Fibroblast of skin of abdomen (primary cell): ENCODE measurements at places on chromosomes 2 and 18.
A peak's percentile ranks its signal among the peaks of the same experiment; 100 is the strongest.

DNA sequence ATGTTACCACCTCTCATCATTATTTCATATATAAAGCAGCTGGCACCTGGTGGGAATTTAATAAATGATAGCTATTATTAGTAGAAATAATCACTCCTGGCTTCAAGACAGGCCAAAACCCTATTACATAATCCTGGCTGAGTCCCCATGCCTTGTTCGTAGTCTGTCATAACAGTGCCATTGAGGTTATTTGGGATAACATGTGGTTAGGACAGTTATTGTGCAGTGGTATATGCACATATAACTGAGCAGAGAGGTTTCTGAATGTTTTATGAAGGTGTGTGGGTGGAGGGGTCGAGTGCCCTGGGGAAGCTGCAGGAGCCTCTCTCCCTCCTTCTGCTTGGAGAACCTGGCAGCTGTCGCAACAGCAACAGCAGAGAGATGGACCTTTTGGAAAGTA lies 162.4 kb upstream of the NABP1 start:
- no peak for DNase-seq

- DNase-seq, result peak; percentile 36
These were observed 78.8 kb upstream of the IGFBP5 start for GRCh38 chr2:216774180-216774579.

- no peak for DNase-seq
These were observed 175.2 kb downstream of the NOL4 start for GRCh38 chr18:34049511-34049910.

DNA sequence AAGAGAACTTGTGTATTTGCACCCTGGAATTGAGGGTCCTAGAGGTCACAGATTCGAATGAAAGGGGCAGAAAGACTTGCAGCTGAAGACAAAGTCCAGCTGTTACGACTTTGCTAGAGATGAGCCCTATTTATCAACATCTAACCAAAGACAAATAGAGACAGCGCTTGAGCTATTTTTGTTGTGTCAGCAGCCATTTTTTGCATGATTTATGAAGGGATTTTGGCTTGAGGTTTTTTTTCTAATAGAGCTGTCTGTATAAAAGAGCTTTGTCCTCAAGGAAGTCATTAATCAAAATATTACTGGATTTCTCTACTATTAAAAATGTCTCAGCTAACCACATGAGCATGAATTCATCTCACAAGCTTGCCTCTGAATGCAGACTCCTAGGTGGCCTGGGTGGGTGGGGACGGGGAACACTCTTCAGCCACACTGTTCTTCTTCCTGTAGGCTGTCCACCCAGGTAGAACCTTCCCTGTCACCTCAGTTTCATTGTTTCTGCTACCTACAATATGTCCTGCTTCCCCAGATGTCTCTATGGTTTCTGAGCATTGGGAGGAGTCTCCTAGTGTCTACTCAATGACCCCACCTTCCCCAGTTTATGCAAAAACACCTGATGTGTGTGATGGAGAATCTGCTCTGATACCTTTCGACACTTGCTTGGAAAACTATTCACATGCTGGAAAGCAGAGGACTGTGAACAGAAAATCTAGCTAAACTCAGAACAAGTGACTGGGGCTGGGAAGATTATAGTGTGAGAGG lies 7.2 kb upstream of the CD226 start:
- peak; percentile 64 for DNase-seq

- peak; percentile 71 for DNase-seq
These were observed 34.5 kb upstream of the CCNYL1 start for GRCh38 chr2:207676827-207677354.

DNA sequence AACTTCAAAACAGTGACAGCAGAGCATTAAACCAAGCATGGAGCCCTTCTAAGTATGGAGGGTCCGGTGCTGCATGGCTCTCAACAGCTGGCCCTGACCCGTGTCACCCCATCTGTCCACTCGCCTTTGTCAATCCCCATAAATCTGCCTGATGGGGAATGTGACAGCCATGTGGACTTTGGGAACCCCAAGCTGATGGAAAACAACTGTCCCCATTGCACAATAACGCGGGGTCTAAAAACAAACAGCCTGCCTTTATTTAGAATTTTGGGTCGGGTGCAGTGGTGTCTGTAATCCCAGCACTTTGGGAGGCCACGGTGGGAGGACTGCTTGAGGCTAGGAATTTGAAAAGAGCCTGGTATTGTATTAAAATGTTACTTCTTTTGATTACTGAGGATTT lies 17.1 kb upstream of the THADA start:
- DNase-seq, result no peak

DNA sequence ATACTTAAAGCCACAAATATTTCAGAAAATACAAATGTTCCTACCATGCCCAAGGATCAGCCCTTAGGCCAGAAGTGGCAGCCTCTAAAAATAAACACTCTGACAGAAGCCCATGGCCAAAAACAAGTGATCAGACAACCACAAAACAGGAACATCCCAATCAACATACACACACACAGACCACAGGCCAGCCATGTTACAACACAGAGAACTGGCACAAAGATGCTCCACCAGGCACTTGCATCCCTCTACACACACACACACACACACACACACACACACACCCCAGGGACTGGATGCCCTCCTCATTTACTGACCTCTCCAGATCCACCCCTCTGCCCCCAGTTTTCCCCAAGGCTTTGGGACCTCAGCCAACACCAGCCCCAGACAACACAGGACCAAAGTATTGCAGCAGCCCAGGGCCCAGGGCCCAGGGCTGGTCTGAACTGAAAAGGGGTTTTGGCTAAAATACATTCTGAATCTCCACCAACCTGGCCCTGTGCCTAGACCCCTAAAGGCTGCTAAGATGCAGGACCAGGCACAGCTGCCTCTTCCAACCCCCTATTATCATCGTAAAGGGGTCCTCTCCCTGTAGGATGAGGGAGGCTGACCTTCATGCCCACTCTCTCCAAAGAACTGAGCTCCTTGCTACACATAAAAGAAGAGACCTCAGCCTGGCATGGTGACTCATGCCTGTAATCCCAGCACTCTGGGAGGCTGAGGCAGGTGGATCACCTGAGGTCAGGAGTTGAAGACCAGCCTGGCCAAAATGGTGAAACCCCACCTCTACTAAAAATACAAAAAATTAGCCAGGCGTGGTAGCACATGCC lies 151.4 kb downstream of the TNS1 start:
- peak; percentile 48 for DNase-seq

- peak; percentile 59 for DNase-seq
These were observed 16.0 kb downstream of the TMEM177 start for GRCh38 chr2:119694845-119695521.

DNA sequence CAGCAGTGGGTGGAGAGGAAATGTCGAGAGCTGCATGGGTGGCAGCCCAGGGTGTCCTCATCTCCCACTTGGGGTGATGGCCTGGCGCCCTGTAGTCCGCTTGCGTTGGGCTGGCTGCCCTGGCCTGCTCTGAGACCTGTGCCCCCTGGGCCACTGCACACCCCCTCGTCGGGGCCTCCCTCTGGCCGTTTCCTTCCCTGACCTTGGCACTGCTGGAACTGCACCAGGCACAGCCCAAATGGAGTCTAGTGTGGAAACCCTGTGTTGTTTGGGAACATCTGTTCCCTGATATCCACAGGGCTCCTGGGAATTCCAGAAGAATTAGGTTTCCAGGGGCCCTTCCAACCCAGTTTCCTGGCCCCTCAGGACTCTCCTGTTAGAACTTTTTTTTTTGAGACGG lies 13.9 kb downstream of the EFHD1 start:
- DNase-seq, result no peak

DNA sequence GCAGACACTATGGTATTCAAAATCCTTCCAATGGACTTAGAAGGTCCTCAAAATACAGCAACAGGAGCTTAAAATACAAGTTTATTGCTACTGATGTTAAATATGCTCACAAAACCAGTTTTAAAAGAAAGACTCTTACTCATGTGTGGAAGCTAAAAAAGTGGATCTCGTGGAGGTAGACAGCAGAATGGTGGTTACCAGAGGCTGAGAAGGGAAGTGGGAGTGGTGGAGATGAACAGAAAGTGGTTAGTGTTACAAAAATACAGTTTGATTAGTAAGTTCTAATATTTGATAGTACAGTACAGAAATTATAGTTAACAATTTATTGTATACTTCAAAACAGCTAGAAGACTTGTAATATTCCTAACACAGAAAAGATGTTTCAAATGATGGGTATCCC lies 12.1 kb downstream of the ADAM17 start:
- DNase-seq, result no peak

DNA sequence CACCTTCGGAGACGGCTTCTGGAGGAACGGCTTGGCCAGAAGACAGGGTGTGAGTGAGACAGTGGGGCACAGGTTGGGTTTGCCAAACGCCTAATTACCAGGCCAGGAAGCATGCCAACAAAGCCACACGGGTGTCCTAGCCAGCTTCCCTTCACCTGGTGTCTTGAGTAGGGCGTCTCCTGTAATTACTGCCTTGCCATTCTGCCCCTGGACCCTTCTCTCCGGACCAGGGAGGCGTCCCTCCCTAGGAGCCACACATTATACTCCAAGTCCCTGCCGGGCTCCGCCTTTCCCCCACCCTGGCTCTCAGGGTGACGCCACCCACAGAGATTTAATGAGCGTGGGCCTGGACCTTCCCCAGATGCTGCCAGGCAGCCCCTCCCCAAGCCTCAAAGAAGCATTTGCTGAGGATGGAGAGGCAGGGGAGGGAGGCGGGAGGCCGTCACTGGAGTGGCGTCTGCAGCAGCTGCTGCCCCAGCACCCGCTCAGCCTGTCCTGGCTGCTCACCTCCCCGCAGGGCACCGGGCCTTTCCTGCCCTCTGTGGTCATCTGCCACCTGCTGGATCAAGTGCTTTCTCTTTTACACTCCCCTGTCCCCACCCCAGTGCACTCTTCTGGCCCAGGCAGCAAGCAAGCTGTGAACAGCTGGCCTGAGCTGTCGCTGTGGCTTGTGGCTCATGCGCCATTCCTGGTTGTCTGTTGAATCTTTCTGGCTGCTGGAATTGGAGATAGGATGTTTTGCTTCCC lies 20.7 kb downstream of the FOSL2 start:
- DNase-seq, result no peak

DNA sequence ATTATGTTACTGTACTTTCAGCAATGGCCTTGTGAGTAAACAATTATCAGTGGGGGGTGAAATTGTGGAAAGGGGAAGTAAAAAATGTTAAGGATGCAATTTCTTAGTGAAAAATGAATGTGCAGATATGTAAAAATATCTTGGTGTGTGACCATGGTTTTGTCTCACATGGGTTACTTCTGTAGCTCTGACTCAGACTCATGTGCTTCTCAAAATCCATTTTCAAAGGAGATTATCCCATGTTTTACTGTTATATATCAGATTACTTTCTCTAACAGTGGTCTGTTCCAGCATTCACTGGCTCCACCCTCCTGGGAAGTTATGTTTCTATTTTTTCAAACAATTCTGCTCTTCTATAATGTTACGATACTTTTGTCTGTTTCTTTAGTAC lies 298.2 kb upstream of the COL3A1 start:
- DNase-seq, result peak; percentile 74

DNA sequence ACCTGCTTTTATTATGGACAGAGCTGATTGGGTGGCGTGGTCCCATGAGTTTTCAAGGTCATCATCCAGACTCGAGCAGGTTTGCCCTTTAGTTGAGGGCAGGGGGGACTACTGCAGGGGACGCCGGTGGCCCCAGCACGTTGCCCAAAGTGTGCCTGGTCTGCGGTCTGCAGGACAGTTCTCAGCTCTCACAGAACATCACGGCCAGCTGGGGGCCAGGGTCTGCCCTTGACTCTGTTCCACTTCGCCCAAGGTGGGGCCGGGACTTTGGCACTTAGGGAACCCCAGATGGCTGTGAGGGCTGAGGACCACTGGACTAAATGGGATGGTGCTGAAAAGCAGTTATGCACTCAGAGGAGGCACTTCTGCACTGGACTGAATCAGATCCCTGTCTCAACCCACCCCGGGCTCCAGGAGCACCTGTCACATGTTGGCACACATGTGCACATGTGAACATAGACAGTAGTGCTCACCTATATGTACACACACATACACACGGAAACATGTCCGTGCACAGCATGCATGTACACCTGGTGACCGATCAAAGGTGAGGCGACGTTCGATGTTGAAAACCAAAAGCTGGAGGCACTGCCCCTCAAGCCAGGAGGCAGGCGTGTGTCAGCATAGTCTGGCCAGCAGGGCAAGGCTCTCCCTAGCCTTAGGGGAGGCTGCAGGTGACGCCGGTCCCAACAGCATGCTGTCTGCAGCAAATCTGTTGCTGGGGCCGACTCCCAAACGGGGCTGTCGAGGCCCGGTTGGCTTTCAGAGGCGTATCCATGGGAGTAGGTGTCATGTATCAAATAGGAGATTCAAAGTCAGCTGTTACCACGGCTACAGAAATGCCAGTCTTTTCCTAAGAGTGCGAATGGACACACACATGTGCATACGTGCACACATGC lies 10.2 kb downstream of the ANO7 start:
- no peak for DNase-seq

DNA sequence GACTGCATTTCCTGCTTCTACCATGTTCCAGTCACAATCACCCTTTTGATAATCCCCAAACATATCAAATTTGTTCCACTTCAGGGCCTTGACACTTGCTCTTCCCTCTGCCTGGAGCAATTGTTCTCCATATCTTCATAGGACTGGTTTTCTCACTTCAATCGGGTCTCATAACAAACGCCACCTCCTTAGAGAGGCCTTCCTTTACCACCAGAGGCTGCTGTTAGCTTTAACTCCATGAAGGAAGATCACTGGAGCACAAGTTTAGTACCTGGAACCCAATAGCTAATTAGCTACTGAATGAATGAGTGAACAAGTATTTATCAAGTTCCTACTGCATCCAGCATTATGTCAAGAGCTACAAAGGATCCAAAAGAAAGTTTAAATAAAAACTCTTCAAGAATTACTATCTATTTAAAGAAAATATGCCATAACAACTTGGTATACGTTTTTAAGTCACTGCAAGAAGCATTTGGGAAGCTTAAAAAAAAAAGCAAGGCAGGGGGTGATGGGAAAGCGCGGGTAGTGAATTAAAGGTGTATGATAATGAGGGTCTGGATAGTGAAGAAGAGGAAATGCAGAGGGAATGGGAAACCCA lies 58.8 kb downstream of the BAZ2B start:
- peak; percentile 14 for DNase-seq

- DNase-seq, result no peak
These were observed 202.9 kb downstream of the NDUFA10 start for GRCh38 chr2:239822146-239822831.

- peak; percentile 15 for DNase-seq
These were observed 1696.7 kb upstream of the PIK3C3 start for GRCh38 chr18:40258311-40258710.

DNA sequence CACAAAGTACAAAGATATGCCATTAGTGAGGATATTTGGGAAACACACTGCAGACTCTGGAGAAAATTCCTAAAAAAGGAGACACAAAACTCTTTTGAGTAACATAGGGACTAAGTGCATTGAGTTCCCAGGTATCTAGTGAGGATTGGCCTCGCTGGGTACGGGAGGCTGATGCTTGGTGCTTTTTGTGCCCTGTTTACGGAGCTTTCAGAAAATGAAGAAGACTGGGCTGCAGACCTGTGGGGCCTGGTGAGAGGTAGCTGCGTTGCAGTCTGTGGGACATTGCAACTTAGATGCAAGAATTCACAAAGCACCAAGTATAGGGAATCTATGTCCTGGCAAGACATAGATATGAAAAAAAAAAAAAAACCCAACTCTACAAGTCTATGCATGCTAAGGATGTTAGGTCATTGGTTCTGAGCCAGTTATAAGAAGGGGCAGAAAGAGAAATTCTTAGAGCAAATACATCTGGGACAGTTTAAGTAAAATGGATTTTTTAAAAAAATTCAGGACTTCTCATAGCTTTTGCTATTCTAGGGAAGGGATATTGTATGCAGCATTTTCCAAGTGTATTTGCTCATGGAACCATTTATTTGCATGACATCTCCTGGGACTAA lies 156.0 kb downstream of the SLC4A3 start:
- peak; percentile 72 for DNase-seq

GRCh38 chr2:145593991-145594614 lies 1074.2 kb upstream of the ZEB2 start:
- peak; percentile 95 for DNase-seq
